ENCODE measurements at places on chromosomes 6 and 20. TPM values are rescaled to one million over a fixed set of nuclear protein-coding genes. Genes with fewer than 3 reads are reported as not detected.

REM1 gene
- 19.3 TPM for total RNA-seq

IL17A gene
- total RNA-seq: not detected

PLA2G7 gene
- 1.9 TPM for total RNA-seq

GRCh38 chr6:88449770-88450169 is 283.6 kb upstream of the CNR1 start:
- DNase-seq: peak; percentile 37

DNA sequence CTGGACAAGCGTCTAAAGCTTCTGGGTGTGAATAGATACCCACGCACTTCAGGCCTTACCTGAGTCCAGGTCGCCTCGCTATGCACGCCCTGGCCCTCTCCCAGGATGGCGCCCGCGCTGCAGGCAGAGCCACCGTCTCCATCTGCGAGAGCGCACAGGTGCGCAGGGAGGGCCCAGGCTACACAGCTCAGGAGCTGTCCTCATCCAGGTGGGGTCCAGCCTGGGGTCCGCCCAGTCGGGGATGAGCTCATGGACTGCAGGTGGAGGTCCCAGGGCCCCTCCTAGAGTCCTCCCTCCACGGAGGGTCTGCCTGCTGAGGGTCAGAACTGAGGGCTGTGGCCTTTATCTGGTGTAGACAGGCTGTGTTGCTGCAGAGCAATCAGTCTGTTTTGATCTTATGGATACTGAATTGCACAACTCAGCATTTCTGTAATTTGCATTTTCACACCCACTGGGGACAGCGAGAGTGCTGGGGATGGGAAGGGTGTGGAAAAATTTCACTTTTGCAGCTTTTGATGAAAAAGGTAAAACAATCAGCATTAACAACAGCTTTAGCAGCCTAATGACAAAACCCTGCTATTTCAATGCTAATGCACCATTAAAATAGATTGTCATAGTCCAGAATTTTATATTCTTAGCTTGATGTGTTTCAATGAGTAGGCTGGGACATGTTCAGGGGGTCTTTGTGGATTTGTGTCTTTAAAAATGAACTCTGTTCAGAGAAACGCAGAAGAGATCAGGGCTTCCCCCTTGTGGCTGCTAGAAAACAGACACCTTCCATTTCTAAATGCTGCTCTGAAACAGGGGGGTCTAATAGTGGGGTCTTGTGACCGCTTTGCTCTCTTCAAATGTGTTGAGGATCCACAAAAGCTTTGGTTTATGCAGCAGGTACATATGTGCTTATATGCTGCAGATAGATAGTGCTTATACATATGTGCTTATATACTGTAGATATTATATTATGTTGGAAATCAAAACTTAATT is 77.8 kb upstream of the PHACTR3 start:
- DNase-seq: no peak

- DNase-seq: peak; percentile 68
These were observed 11.6 kb downstream of the PIGT start for GRCh38 chr20:45427236-45428149.

GRCh38 chr6:144077871-144078270 is 17.5 kb downstream of the SF3B5 start:
- no peak for DNase-seq

DNA sequence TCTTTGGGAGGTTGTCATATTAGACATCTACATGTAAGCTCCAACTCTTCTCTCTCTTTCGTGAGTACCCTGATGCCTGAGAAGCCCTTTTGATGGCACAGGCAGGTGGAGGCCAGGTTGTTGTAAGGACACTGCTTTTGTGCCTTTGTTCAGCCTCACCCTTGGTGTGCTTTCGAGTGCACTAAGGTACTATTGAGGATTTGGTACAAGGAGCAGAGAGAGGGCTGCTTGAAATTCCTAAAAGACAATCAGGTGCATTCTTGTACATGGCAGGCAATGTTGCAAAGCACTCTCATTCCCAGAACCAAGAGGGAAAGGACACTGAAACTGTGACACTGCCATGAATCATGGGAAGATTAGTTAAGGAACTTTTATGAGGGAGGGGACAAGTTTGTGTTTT is 19.1 kb downstream of the BMP2 start:
- DNase-seq: no peak

- DNase-seq: no peak
These were observed 35.8 kb downstream of the ZBTB9 start for GRCh38 chr6:33490198-33490597.

DNA sequence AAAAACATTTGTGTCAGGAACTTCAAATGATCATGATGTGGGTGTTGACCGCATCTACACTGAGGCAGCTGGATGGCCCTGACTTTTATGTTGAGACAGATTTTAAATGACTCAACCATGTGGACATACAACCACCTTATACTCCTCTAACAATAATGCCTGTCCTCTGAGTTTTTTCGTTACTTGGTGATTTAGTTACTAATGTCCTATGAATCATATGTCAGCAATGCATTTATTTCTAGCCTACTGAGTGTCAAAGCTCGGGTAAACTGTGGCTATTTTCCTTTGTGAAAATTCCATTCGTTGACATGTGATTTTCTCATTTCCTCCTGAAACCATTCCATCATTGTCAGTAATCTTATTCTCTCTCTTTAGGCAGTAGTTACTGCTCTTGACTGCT is 38.9 kb upstream of the NKX2-4 start:
- DNase-seq: no peak

DNA sequence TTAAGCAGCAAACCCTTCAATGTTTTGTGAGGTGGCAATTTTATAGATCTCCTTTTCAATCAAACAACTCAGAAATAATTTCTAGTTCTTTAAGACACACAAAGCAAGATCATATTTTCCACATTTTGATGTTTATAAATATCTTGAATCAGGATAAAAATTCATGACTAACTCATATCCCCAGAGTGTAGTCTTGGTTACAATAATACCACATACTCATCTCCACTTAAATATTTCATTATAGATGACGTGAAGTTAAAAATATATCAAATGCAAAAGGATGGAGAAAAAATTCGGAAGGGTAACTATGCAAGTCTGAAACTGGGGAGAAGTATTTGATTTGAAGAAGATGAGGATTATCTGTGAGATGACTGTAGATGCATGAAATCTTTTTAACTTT is 59.8 kb upstream of the HIVEP1 start:
- no peak for DNase-seq

GRCh38 chr6:131469130-131469529 is 103.9 kb upstream of the ARG1 start:
- no peak for DNase-seq
